Hepatocyte (in vitro differentiated cells): ENCODE measurements at places on chromosomes 2 and 18.

- no peak for DNase-seq
Measured at GRCh38 chr2:212943351-212943750, 208.1 kb downstream of the IKZF2 start.

- DNase-seq: peak; percentile 54
Measured at GRCh38 chr2:218984239-218985020, 554 bp downstream of the FEV start.

DNA sequence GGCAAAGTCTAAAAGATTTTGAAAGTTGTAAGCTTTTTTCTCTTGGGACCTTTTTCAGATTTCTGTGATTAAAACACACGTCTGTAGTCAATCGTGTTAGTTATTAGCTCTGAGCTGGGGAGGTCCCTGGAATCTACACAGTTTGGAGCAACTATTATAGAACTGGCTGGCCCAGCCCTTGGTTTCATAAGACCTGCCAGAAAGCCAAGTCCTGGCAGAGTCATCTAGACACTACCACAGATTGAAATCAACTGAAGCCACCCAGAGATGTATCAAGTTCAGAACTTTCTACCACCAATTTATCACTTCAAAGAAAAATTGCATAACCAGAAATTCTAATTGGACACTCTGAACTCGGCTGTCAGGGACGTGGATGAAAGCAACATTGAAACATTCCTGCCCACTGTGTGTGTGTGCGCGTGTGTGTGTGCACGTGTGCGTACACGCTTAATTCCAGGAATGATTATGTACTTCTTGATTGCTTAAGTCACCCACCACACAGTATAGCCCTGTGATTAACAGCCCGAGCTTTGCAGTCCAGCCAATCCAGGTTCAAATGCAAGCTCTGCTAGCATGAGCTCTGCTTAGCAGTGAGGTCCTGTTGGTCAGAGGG lies 126.3 kb downstream of the TPGS2 start:
- DNase-seq: no peak

DNA sequence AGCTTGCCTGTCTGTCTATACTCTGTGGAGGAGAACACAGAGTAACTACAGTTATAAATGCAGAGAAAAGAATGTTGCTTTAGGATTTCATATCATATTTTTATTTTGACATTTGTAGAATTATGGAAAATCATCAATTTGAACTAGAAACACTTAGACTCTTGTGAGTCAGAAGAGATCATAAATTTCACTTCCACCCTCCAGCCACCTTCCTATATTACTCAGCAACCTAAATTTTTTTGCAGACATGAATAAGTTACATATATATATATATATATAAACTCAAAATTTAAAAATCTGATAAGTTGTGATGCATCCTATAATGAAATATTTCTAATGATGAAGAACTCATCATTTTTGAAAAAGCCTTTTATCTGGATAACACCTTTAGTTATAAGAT lies 172.3 kb downstream of the PIEZO2 start:
- DNase-seq: no peak

- no peak for DNase-seq
Measured at GRCh38 chr2:217413193-217413592, 553.3 kb upstream of the TNP1 start.

DNA sequence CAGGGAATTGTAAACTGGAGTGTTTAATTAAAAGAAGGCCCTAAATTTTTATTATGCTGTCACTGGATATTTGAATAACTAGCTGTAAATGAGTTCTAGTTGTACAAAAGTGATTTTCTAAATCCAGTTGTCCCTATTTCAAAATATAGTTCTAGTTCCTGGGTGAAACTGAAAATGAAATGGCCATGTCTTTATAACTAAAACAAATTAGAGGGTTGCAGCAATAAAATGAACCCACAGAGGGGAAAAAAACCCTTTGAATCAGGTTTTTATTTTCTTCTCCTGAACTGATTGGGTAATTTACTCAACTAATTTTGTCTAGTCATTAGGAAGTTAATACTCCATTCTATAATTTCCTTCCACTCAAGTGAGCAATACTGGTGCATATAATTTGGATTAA lies 55.6 kb upstream of the MAP4K3 start:
- DNase-seq: no peak

DNA sequence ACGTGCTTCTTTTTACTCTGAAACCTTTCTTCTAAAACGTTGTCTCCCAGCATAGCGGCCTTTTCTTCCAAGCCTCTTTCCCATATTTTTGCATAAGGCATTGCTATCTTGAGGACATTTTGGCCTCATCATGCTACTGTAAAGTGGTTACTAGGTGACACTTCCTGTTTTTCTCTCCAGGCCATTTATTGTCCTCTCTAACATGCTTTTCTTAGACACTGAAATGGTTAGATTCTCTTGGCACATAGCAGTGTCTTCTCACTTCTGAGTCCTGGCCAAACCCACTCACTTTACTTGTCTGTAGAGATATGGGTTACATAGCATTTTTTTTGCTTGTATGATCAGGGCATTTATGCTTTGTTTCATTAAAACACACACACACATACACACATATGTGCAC lies 50.1 kb upstream of the KCNH7 start:
- DNase-seq: no peak

- DNase-seq: no peak
Measured at GRCh38 chr18:48514786-48515185, 24.0 kb upstream of the CTIF start.

DNA sequence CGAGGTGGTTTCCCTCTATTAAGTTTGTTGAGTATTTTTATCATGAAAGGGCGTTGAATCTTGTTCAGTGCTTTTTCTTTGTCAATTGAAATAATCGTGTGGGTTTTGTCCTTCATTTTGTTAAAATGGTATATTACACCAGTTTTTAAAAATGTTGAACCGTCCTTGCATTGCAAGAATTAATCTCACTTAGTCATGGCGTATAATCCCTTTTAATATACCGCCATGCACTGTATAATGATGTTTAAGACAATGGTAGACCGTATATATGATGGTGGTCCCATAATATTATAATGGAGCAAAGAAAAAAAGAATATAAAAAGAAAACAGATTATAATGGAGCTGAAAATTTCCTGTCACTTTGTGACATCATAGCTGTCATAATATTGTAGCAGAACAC lies 50.6 kb downstream of the CCDC138 start:
- no peak for DNase-seq

DNA sequence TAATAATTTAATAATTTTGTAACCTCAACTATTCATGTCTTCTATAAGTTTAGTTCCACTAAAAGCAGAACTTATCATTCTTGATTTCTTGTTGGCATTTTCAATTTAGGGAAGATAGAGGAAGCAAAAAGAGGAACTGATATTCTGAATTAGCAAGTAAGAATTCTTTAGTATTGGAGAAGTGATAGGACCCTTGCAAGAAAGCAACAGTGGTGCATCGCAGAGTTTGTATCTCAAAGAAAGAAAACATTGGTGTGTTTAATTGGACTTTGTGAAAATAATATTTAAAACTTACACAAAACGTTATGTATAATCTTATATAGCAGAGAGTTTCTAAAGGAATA lies 36.5 kb upstream of the TNFRSF11A start:
- no peak for DNase-seq
